ENCODE measurements at places on chromosomes 1 and 21.

- DNase-seq: no peak
These were observed 98.2 kb downstream of the CACHD1 start for GRCh38 chr1:64568171-64568450.

DNA sequence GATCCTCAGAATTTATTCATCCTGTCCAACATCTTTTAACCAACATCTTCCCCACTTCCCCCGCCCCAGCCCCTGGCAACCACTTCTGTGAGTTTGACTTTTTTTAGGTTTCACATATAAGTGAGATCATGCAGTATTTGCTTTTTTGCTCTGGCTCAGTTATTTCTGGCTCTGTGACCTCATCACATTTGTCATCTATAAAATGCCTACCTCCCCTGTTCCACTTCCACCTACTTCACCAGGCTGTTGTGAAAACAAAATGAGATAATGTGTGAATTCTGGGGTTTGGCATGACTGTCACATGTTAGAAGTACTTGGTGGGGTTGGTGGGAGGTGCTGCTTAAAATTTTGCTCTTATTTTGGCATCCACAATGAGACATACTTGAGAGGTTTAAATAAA, 18.4 kb downstream of the HHAT start:
- DNase-seq: no peak

- no peak for DNase-seq
These were observed 598.8 kb downstream of the PLPP3 start for GRCh38 chr1:55980582-55980981.

GRCh38 chr1:95021805-95022643, 50.7 kb downstream of the ALG14 start:
- DNase-seq: no peak

GRCh38 chr1:41590331-41590730, 105.8 kb upstream of the EDN2 start:
- DNase-seq: no peak

DNA sequence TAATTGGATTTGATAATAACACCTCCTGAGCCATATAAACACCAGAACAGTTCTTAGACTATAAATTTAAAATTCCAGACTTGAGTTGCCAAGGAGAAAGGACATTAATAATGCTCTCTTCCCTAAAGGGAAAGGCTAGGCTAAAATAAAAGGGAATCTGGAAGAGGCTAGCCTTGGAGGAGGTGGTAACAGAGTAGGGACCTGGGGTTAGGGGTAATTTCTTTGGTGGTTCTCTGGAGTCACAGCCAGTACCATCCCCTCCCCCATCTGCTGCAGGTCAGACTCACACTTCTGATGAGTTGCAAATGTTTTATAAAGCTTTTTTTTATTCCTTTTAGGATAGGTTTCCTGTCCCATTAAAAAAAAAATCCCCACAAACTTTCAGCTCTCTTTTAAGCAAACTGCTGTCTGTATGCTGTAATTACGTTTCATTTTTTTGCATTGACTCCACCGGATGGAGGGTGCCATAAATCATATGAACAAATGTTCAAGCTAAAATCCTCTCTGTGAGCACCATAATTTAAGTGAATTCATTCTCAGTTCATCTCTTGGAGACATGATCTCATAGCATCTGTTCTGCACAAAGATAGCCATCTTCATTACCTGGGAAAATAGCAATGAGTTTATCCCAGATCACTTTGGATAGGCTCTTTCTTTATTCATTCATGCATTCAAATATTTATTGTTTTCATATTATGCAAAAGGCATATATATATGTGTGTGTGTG, 379.6 kb downstream of the TTLL7 start:
- no peak for DNase-seq

- DNase-seq: no peak
These were observed 39.5 kb upstream of the CR2 start for GRCh38 chr1:207414606-207415108.

DNA sequence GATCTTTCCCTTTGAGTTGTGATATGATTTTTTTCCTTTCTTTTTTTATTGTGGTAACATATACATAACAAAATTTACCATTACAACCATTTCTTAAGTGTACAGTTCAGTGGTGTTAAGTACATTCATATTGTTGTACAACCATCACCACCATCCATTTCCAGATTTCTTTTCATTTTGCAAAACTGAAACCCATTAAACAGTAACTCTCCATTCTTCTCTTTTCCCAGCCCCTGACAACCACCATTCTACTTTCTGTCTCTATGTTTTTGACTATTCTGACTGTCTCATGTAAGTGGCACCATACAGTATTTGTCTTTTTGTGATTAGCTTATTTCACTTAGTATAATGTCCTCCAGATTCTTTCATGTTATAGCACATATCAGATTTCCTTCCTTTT, 30.3 kb downstream of the CEP350 start:
- no peak for DNase-seq

DNA sequence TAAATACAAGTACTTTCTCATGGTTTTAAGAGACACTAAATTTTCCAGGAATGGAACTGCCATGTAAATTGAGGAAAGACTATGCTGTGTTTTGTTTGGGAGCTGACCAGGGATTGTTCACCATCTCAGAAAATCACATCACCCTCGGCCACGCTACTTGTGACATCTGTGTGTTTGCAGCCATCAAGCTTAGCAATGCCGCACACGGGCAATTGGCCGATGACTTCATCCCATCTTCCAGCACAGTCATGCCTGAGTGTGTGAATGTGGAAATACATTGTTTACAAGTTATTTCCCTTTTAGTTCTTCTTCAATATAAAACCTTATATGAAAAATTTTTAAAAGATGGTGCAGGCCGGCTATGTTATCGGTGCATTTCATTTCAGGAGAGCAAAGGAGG, 121.6 kb downstream of the GLIS1 start:
- DNase-seq: no peak

- DNase-seq: no peak
These were observed 2.7 kb downstream of the OR6F1 start for GRCh38 chr1:247713753-247714152.

DNA sequence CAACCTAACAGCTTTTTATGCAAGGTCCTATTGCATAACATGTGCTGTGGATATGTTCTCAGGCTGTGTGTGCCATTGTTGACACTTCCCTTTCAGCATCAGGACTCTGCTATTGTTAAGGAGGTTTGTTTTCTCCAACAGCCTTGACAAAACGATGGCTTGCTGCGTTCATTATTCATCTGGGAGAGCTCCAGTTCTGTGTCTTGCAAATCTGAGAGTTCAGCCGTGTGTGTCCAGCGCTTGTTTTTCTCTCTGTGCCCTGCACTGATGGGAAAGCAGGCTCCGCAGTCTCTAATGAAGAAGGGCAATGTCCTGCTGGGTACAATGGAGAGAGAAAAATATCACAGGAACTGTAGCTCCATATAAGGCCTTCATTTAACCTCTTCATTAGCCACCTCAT, 63.7 kb downstream of the CLDN17 start:
- no peak for DNase-seq
